ENCODE measurements at places on chromosomes 13 and 19.

DNA sequence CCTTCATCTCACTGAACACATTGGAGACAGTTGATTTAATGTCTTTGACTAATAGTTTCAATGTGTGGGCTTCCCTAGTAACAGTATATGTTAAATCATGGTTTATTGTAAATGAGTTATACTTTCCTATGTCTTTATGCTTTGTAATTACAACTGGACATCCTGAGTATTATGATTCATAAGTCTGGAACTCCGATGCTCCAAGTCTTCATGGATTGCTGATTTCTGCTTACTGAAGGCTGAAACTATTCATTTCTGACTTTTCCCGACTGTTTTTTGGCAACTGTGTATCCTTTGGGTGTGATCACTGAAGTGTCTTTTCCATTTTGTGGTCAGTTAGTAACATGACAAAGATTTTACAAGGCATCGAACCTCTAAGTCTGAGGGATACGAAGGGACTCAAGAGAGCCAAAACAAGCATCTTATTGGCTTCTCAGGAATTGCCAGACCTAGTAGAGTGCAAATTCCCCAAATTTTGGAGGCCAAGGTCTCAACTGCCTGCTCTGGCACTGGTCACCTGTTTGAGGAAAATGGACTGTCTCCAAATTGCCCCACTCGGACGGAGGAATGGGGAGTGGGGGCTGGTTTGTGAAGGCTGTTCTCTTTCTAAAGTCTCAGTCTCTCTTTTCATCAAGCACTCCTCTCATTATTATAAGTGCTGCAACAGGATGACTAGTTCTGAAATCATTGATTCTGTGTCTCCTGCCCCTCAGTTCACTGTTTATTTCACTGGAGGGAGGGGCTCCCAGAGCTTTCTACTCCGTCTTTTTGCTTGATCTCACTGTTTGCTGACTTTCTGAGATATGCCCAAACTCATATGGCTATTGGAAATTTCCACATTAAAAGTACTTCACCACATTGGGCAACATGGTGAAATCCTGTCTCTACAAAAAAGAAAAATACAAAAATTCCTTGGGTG, 20.2 kb upstream of the CD70 start:
- no peak for DNase-seq

DNA sequence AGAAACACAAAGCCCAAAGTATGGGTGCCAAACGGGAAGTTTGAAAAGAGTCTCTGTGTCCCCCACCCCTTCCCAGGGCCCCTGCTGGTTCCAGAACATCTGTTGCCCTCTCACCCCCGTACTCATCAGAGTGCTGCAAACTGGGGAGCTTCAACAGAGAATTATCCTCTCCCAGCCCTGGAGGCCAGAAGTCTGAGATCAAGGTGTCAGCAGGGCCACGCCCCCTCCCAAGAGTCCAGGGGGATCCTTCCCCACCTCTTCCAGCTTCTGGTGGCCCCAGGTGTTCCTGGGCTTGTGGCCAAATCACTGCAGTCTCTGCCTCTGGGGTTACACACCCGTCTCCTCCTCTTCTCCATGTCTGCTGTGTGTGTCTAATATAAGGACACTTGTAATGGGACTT, 183.4 kb downstream of the PTPRS start:
- no peak for DNase-seq

- no peak for DNase-seq
Observed at GRCh38 chr13:46663206-46664037, 110.5 kb downstream of the LRCH1 start.

- no peak for DNase-seq
Observed at GRCh38 chr13:110960204-110960603, 45.3 kb upstream of the ANKRD10 start.

- no peak for DNase-seq
Observed at GRCh38 chr13:98478189-98479129, 98.4 kb downstream of the STK24 start.

DNA sequence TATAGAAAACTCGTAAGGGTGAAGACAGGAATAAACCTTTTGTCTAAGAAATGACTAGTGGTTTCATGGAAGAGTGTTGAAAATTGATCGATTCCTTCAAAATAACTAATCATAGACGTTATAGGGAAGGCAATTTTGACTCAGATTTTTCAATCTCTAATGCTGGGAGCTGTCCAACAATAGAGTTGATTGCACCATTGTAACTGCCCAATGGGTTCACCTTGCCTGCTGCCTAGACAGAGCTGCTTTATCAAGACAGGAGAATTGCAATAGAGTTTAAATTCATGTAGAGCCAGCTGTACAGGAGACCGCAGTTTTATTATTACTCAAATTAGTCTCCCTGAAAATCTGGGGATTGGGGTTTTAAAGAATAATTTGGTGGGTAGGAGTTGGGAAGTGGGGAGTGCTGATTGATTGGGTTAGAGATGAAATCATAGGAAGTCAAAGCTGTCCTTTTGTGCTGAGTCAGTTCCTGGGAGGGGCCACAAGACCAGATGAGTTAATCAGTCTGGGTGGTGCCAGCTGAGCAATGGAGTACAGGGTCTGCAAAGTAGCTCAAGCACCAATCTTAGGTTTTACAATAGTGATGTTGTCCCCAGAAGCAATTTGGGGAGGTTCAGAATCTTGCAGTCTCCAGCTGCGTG, 16.8 kb upstream of the ADGRE2 start:
- DNase-seq, result no peak

DNA sequence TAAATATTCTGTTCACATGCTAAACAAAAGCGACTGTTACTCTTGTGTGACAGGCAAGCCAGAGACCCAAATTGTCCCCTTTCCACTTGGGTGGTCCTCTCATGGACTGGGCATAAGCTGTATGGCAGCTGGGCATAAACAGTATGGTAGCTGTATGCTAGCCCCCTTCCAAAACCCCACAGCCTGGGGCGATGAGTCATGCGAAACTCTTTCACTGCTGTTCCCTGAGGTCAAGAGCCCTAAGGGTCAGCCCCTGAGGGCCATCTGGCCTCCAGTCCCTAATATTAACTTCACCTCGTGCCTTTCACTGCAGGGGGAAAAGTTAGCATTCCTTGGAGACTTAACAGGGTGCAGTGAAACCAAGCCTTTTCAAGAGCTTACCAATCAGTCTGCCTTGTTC, 45.6 kb upstream of the ZNF562 start:
- DNase-seq, result no peak

DNA sequence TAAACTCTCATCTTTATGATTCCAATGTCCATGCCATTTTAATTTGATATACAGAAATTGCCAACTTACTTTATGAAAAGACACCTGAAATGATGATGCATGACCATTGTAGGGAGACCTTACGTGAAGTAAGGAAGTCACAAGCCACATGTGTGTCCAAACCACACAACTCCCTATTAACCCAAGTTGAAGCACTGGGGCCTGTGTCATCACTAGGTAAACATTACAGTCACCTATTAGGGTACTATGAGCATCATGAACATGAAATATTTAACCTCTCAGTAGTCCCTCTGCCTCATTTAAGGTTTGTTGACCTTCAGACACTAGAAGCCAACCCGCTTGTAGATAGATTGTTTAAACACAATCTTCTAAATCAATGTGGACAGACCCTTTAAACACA, 576.9 kb downstream of the IRS2 start:
- DNase-seq, result no peak

- no peak for DNase-seq
Observed at GRCh38 chr19:33387351-33388230, 14.1 kb downstream of the CEBPG start.

DNA sequence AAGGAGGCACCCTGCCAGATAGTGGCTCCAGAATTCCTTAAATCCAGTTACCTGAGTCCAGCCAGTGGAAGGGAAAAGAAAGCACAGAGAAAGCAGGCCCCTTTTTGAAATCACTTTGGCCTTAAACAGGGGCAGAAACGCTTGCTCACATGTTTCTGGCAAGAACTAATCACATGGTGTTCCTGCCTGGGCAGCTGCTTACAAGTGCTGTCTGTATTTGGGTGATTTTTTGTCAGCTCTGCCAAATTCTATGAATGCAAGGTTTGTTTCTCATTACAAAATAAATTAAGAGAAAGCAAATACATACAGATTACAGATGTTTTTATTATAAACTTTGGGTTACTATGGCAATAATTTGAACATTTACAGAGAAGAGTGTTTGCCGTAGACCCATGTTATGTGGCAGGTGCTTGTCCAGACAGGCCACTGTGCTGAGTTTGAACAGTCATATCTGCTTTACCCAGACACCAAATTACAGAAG, 1237.8 kb downstream of the SLITRK5 start:
- DNase-seq, result no peak

DNA sequence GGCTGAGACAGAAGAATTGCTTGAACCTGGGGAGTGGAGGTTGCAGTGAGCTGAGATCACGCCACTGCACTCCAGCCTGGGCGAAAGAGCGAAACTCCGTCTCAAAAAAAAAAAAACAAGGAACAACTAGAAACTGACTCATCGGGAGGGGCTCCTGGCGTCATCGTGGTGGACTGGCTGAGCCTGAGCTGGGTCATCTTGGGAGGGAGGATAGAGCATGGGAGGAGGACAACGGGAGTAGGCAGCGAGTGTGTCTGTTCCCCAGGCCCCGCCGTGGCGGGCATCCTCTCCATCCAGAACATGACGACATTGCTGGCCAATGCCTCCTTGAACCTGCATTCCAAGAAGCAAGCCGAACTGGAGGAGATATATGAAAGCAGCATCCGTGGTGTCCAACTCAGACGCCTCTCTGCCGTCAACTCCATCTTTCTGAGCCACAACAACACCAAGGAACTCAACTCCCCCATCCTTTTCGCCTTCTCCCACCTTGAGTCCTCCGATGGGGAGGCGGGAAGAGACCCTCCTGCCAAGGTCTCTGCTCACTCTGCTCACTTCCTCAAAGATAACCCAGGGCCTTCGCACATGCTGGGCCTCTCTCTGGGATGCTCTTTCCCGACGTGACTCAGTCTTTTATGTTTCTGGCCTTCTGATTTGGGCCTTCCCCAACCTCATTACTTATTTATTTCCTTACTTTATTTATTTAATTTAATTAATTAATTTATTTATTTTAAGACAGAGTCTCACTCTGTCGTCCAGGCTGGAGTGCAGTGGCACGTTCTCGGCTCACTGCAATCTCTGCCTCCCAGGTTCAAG, 16.6 kb downstream of the DDX39A start:
- DNase-seq, result peak; percentile 87

GRCh38 chr19:43599635-43600295, 3.4 kb downstream of the ZNF576 start:
- DNase-seq, result no peak

DNA sequence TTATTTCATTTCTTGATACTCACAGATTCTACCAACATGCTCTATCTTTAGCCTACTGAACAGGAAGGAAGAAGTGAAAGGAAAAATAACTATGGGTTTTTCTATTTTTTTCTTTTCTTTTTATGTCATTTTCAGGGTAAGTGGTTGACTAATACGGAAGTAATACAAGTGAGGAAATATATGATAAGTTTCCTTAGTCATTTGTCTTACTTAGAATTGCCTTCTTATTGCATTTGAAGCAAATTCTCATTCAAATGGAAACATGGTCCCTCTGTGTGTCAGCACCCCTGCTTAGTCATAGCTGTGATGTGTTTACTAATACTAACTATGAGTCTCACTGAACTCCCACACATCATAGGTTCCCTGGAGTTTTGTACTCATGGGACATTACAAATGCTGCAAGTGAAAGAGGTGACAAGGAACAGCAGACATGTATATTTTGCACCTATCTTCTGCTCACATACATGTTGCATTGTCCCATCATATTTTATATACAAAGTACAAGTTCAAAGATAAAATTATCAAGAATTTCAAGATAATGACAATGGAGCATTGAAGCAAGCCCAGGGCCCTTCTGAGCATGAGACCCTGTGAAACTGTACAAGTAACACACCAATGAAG, 60.1 kb downstream of the DCT start:
- DNase-seq, result no peak

- no peak for DNase-seq
Observed at GRCh38 chr13:43905435-43906031, 25.8 kb downstream of the LACC1 start.

GRCh38 chr19:31572976-31573298, 223.7 kb upstream of the TSHZ3 start:
- no peak for DNase-seq

DNA sequence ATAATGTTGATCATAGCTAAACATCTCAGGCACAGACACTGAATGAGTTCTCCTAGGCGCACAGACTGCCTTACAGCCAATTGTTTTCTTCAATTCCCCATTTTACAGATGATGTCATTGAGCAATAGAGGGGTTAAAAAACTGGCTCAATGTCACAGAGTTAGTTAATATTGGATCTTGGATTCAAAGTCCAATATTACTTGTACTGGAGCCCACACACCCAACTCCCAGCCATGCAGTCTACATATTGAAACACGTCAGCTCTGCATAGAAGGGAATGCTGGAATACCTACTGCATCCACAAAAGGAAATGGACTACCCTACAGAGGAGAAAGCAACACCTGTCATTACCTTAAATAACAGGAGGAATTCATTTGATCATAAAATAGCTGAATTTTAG, 76.1 kb upstream of the SLC15A1 start:
- DNase-seq, result no peak

GRCh38 chr13:88031980-88032559, 360.9 kb downstream of the SLITRK5 start:
- no peak for DNase-seq

- no peak for DNase-seq
Observed at GRCh38 chr13:109331011-109331433, 455.4 kb downstream of the IRS2 start.

- DNase-seq, result no peak
Observed at GRCh38 chr19:55193481-55193880, 13.4 kb upstream of the SYT5 start.

DNA sequence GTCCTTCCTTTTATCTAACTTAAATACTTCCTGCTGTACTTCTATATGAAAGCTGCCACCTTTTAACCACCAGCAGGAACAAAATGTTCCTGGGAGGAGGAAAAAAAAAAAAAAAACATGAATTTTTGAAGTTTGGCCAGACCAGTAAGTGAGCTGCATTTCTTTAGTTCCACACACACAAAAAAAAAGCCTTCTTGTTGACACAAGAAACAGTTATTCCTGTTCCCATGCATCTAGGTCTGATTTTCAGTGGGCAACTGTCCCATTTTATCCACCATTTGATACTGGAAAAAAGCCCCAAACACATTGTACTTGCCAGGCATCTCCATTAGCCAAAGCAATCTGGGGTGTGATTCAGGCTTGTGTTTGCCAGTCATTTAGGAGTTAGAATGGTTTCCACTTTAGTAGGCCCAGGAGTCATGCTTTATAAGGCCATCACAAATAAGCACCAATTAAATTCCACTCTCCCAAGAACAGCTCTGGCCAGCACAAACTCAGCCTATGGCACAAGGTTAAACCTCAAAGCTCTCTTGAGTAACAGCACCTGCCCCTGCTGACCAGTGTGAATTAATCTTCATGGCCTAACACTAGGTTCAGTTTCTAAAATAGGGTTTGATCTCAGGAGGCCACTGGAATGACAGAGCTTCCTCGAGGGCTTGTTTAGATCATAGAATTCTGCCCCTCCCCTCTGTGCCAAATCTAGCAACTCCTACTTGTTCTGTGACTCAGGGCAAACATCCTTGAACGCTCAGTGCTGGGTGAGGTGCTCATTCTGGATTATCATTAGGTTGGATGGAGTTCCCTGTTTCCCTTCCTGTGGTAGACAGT, 67.1 kb downstream of the NUFIP1 start:
- DNase-seq, result peak; percentile 92

- no peak for DNase-seq
Observed at GRCh38 chr13:90999401-90999800, 348.1 kb upstream of the MIR17HG start.

All from ascending aorta (tissue), 2 donors.